ENCODE measurements at places on chromosomes 1 and 21.

- DNase-seq = no peak
These were observed 4.9 kb downstream of the CACHD1 start for GRCh38 chr1:64474665-64475439.

DNA sequence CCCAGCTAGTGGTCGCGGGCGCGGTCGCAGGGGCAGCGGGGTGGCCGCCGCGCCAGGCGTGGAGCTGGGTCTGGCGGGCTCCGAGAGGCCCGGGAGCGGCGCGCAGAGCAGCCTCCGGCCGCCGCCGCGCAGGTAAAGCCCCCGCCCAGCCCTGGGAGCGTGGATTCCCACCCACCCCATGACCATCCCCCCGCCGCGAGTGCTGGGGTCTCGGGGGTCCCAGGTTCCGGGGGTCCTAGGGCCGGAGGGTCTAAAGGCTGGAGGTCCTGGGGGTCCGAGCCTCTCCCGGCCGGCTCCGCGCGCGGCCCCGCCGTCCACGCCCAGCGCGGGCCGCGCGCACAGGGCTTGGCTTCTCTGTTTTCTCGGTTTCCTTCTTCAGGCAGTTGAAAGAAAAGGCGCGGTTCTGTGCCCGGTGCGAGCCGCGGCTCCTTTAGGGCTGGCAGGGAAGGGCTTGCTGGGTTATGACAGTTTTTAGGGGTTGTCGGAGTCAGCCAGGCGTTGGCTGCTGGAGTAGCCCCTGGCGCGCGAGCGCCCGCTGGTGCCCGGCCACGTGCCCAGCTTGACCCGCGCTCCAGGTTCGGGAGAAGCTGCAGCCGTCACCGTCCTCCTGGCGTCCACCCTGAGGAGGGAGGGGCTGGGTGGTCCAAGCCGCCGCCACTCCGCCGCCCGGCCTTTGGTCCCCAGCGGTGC lies 359 bp downstream of the LRRC3 start:
- DNase-seq = peak; percentile 38

GRCh38 chr21:33762803-33763581 lies 120.7 kb downstream of the ITSN1 start:
- no peak for DNase-seq

- DNase-seq = no peak
These were observed 11.7 kb upstream of the SLC26A9 start for GRCh38 chr1:205954819-205955404.

GRCh38 chr1:165056914-165057313 lies 299.6 kb downstream of the LMX1A start:
- no peak for DNase-seq

DNA sequence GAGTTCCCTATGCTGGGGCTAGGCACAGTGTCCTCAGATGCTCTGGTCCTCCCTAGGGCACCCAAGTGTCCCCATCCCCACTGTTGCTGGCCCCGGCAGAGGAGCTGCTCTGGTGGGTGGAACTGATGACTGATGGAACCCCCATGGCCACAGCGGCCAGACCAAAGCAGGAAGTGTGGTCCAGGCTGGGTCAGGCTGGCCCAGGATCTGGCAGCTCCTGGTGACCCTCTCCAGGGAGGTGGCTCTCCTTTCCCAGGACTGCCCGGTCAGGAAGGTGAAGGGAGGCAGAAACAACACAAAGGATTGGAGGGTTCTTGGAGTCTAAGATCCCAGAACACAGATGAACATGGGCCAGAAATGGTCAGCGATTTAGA lies 1.1 kb downstream of the NKAIN1 start:
- no peak for DNase-seq

DNA sequence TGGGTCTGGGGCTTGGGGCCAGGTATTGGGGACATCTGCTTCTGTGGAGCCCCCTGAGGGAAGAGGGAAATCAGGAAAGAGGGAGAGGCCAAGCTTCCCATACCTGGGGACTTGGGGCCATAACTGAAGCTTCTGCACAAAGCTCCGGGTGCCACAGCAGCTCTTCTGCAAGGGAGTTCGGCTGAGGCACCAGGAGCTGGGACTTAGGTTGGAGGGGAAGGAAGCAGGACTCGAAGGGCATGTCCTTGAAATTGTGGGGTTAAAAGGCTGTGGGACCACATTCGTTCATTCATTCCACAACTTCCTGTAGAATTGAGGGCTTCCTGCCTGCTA lies 1.7 kb upstream of the EPS8L3 start:
- no peak for DNase-seq

GRCh38 chr1:5780324-5780716 lies 211.9 kb downstream of the NPHP4 start:
- DNase-seq = no peak

DNA sequence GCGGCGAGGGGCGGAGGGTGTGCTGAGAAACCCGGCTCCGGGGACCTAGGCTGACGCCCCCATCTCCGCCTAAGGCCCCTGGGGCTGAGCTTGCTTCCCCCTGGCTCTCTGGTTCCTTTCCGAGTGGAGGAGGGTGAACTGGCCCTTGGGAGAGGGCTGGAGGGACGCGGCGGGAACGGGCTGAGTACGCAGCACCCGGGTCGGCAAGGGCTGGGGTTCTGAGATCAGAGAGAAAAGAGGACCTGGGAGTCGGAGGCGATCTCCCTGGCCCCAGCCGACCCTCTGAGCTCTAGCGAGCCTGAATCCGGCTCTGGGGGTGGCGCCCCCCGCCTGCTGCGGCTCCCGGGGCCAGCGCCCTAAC lies 270.8 kb downstream of the FOXD2 start:
- DNase-seq = no peak

- DNase-seq = no peak
These were observed 425.8 kb downstream of the DSCAM start for GRCh38 chr21:40421121-40421520.

GRCh38 chr1:53303243-53303642 lies 24.6 kb downstream of the LRP8 start:
- DNase-seq = no peak

GRCh38 chr1:196650403-196650802 lies 1.4 kb upstream of the CFH start:
- no peak for DNase-seq

DNA sequence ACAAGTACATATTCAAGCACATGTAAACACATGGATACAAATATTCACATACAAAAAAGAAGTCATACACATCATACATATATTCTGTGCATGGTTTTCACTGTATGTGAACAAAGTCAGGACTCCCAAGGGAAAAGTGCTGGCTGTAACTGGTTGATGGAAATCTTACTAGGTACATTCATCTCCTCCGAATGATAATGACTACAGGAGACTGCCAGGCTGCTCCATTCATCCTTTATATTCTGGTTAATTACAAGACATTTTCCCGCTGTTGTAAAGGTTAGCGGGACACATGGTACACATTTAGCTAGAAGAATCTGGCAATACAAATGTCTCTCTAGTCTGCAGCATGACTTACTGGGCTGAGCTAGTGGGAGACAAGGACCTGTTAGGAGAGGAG lies 26.2 kb upstream of the HMGB4 start:
- DNase-seq = no peak

DNA sequence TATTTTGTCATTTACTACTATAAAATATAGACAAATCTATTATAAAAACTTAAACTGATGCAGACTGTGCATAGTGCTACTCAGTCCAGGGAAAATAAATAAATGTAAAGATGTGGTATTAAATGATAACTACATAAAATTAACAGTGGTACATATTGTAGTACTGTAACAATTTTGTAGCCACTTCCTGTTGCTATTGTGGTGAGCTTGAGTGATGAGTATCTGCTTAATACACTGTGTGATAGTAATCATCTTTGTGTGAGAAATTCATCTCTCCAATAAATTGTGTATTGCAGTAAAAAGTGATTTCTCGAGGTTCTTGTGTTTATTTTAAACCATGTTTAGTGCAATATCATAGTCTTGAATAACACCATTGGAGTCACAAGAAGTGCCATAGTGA lies 353.4 kb upstream of the ZRANB2 start:
- no peak for DNase-seq

DNA sequence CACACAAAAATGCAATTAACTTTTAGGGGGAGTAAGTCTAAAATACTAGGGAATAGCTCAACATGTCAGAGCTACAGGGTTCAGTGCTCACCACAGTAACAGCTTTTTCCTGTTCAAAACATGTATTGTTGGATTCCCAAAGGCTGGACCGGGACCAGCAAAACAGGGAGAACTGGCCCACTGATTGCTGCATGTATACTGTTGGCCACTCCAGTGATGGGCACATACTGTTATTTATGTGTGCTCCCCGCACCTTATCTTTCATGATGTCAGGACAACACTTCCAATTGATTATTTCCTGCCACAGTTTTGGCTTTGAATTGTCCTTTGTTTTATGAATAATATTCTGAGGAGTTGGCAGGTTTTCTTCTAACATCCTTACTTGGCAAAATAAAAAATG lies 50.7 kb downstream of the HMGB4 start:
- no peak for DNase-seq

- DNase-seq = no peak
These were observed 21.4 kb upstream of the RNF11 start for GRCh38 chr1:51214615-51215131.

- DNase-seq = no peak
These were observed 29.4 kb downstream of the NMNAT2 start for GRCh38 chr1:183388735-183389134.

DNA sequence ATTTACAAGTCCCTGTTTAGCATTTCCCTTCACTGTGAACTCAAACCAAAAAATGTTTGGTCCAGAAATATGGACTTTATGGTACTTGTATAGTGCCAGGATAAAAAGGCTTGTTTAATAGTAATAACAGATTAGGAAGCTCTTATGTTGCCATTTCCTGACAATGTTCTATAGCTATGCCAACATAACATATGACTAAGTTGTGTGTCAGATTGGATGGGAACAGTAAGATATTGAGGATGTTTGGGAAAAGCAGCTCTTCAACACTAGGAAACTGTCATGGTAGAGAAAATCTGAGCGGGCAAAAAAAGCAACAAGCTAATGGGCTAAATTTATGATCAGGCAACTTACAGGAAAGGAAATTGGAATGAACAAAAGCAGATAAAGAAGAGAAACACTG lies 287.1 kb upstream of the ADGRL4 start:
- no peak for DNase-seq

All from germinal center (tissue), 1 donor.